ENCODE measurements at places on chromosomes 6 and 20. TPM values are rescaled to one million over a fixed set of nuclear protein-coding genes. Genes with fewer than 3 reads are reported as not detected.

Gene TSPO2
- total RNA-seq: not detected

DNA sequence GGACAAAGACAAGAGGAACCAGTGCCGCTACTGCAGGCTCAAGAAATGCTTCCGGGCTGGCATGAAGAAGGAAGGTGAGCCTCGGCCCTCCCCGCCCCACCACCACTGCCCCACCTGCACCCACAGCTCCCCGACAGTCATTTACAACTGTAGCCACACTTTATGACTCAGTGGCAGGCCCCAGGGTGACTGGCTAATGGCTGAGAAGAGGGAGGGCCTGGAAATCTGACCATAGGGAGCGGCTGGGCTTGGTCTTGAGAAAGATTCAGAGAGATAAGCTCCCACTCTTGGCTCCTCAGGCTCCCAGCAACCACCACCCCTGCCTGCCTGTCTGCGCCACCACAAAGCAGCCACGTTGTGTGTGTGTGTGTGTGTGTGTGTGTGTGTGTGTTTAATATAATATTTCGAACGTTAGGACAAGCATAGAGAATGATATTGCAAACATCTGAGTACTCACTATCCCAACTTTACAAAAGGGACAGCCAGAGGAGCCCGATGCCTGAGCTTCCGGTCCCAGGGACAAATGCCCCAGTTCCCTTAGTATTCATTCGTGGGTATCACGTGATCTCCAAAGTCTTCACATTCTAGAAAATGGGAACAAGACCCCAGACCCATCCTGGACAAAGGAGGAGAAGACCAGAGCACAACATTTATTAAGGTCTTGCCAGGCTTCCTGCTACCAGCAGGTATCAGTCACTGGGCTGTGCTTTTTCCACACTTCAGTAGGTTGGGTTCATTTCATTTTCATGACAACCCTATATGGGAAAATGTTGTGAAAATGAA is 52.1 kb downstream of the HNF4A start:
- DNase-seq: no peak
- no peaks in the 10 kb centered on the region for H3K4me1 ChIP-seq
- no peaks in the 10 kb centered on the region for H3K27me3 ChIP-seq
- H3K27ac ChIP-seq: no peak overlapping the region

GRCh38 chr6:30985490-30985889 is 2.0 kb downstream of the MUC21 start:
- no peaks in the 10 kb centered on the region for H3K27me3 ChIP-seq
- H3K4me3 ChIP-seq: no peak overlapping the region
- peaks cover 16% of the 10 kb centered on the region for H3K4me1 ChIP-seq
- no peak overlapping the region for H3K27ac ChIP-seq
- no peak for DNase-seq
- no peaks in the 10 kb centered on the region for H3K36me3 ChIP-seq

- peaks cover 59% of the 10 kb centered on the region for H3K4me1 ChIP-seq
- peaks cover 3% of the 10 kb centered on the region for H3K36me3 ChIP-seq
- peak overlapping the region; percentile 76 for H3K27ac ChIP-seq
- H3K27me3 ChIP-seq: no peaks in the 10 kb centered on the region
These were observed 8.1 kb downstream of the SYNJ2 start for GRCh38 chr6:157989541-157990289.

DNA sequence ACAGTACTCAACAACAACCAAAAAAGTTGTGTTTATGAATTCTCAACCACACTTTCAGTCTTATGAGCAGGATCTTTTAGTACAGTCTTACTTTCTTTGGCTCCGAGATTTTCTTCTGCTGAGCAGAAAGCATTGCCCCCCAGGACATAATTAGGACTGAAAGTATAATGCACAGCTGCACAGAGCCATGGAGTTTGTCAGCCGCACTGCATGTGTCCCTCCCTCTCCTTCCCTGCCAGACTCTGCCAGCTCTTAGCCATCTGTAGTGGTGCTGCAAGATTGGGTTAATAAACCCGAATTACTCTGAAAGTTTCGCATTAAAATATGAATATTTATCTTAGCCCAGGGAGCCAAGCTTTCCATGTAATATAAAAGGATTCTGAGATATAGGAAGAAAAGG is 179.6 kb upstream of the PTCHD4 start:
- peaks cover 5% of the 10 kb centered on the region for H3K36me3 ChIP-seq
- no peak overlapping the region for H3K4me3 ChIP-seq
- no peak overlapping the region for H3K27ac ChIP-seq
- peaks cover 14% of the 10 kb centered on the region for H3K4me1 ChIP-seq
- H3K27me3 ChIP-seq: no peaks in the 10 kb centered on the region

Gene FAM217A
- not detected for total RNA-seq

- H3K27ac ChIP-seq: peak overlapping the region; percentile 48
- H3K4me1 ChIP-seq: peaks cover 53% of the 10 kb centered on the region
- H3K36me3 ChIP-seq: no peaks in the 10 kb centered on the region
- H3K27me3 ChIP-seq: peaks cover 12% of the 10 kb centered on the region
- no peak for DNase-seq
These were observed 54.2 kb downstream of the ZNF831 start for GRCh38 chr20:59217794-59218280.

DNA sequence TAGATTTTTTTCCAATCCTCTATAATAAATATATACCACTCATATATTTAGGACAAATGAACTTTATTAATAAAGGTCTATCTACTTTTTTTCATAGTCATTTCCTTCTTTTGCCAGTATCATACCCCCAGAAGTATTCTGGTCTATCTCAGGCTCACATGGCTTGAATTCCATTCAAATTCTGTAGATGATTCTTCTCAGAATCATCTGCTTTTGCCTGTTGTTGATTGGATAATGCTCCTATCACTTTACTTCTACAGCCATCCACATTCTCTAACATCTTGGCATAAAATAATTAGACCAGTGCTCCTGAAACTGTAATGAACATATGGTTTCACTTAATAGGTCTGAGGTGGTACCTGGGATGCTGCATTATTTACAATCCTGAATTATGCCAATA is 121.2 kb downstream of the GFRAL start:
- no peak overlapping the region for H3K27ac ChIP-seq
- H3K4me1 ChIP-seq: peaks cover 10% of the 10 kb centered on the region
- H3K27me3 ChIP-seq: no peaks in the 10 kb centered on the region
- H3K4me3 ChIP-seq: no peak overlapping the region
- no peak for DNase-seq

Gene CASS4
- total RNA-seq: 0.67 TPM

DNA sequence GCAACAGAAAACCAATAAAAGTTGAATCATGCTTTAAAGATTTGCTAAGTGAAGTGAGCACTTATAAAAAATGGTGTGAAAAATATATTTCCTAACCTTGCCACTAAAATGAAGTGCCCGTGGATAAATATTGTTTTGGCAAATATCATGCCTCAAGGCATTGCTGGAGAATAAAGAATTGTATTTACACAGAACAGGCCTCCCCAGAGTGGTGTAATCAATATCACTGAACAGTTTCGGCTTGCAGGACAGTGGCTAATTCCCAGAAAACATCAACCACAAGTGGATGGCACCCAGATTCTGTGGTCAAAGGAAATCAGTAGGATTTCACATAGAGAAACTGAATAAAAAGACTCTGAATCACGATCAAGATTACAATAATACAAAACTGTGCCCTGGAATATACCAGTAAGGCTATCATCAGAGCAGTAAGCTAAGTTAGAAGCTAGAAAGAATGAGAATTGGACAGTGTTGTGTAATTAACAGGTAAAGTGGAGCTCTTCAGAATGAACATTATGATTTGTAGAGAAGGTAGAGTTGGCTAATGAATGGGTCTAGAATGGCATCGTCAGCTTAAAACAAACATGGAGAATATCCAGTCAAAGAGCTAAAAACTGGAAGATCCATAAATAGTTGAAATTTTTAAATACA is 1026.9 kb upstream of the ADGRB3 start:
- H3K4me3 ChIP-seq: no peak overlapping the region
- H3K27ac ChIP-seq: no peak overlapping the region
- no peaks in the 10 kb centered on the region for H3K27me3 ChIP-seq
- H3K4me1 ChIP-seq: peaks cover 4% of the 10 kb centered on the region
- no peaks in the 10 kb centered on the region for H3K36me3 ChIP-seq

Measured in mesothelial cell of epicardium (in vitro differentiated cells).